ENCODE measurements at places on chromosomes 6 and 20. TPM values are rescaled to one million over a fixed set of nuclear protein-coding genes. Genes with fewer than 3 reads are reported as not detected.

GPLD1 gene
- 1.1 TPM for total RNA-seq

MEI4 gene
- total RNA-seq = 2.8 TPM

RAET1E gene
- 0.45 TPM for total RNA-seq

UBD gene
- not detected for total RNA-seq

TFAP2D gene
- total RNA-seq = not detected

SLC2A10 gene
- 6.7 TPM for total RNA-seq

NHSL1 gene
- 35.9 TPM for total RNA-seq

SLC13A3 gene
- total RNA-seq = 0.35 TPM

C4A gene
- total RNA-seq = 148 TPM

TMEM151B gene
- total RNA-seq = 0.26 TPM

RBPJL gene
- total RNA-seq = not detected

NNAT gene
- total RNA-seq = not detected

PAX1 gene
- total RNA-seq = not detected

CRYBG1 gene
- 0.76 TPM for total RNA-seq

GRCh38 chr6:31687860-31688693, 7.2 kb upstream of the LY6G5C start:
- no peak for DNase-seq

- no peak for DNase-seq
These were observed 102.3 kb downstream of the DLL1 start for GRCh38 chr6:170188571-170189001.

GRCh38 chr6:87364602-87365252, 20.1 kb downstream of the C6orf163 start:
- DNase-seq = no peak

DNA sequence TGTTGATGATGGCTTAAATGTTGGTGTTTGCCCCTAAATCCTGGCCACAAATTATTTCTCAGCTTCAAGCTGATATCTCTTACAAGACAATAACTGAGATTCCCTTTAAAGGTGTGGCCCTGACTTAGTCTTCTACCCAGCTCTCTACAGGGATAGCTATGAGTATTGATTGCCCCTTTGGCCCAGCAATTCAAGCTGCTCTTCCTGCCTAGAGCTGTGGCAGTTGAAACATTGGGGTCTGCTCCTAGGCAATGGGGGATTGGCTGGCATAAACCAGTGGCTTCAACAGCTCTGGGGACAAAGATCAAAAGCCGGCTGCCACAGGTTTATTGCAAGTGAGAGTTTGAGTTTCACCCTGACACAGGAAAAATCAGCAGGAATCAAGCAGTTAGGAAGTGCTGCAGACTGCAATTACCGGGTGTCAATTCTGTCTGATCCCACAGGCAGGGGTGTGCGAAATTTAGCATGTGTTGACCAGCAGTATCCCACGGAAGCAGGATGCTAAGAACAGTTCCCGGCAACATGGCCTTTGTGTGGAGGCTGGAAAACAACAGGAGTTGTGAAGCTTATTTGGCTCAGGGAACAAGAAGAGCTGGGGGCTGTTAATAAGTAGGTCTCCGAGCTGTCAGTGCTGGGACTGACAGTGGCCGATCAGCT, 66.2 kb upstream of the IYD start:
- DNase-seq = no peak

- no peak for DNase-seq
These were observed 1.2 kb upstream of the DYNLRB1 start for GRCh38 chr20:34514897-34515483.

DNA sequence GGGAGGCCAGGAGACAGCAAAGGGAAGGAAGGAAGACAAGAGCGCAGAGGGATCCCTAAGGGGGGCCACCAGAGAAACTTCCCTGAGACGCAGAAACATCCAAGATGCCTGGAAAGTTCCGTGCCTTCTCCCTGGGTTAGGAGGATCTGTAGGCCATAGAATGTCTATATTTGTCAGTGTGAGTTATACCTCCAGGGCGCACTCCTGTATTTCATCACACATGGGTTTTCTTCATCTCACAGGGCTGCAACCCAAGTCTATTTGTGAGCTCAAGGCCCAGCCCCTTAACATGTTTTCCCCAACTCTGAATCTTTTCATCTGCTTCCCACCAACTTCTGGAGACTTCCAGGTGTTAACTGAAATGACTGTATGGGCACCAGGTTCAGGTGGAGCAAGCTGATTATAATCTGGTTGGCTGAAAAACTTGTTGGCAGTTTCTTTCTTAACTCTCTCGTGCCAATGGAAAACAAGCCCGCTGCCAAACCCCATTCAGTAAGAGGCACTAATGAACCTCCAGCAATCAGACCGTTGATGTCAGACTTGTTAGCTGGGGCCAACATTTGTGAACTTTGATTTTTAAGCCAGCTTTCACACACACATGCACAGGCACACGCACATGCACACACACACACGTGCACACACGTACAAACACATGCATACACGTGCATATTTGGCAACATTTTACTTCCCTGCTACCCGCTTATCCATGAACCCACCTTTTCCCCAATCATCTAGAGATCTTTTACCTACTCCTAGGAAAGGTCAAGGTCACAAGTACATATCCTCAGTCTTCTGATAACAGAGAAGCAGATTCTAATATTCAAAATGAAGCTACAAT, 247.5 kb upstream of the GMDS start:
- no peak for DNase-seq

- DNase-seq = no peak
These were observed 862.3 kb upstream of the CITED2 start for GRCh38 chr6:140236732-140237131.

- DNase-seq = no peak
These were observed 169.5 kb downstream of the SLC24A3 start for GRCh38 chr20:19381947-19382346.

DNA sequence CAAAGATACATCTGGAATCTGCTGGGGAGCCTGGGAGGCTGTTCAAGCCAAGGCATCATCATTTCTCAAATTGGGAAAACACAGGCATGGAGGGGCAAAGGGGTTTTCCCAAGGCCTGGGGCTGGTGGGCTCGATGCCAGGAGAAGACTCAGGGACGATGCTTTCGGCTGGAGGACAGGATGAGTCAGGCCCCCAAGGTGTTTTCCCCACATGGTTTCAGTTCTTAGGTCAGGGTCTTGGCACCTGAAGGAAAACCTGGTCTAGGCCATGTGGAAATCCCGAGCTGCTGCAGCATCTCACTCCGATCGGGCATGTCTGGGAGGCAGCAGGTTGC, 348.1 kb downstream of the CDC5L start:
- DNase-seq = no peak

DNA sequence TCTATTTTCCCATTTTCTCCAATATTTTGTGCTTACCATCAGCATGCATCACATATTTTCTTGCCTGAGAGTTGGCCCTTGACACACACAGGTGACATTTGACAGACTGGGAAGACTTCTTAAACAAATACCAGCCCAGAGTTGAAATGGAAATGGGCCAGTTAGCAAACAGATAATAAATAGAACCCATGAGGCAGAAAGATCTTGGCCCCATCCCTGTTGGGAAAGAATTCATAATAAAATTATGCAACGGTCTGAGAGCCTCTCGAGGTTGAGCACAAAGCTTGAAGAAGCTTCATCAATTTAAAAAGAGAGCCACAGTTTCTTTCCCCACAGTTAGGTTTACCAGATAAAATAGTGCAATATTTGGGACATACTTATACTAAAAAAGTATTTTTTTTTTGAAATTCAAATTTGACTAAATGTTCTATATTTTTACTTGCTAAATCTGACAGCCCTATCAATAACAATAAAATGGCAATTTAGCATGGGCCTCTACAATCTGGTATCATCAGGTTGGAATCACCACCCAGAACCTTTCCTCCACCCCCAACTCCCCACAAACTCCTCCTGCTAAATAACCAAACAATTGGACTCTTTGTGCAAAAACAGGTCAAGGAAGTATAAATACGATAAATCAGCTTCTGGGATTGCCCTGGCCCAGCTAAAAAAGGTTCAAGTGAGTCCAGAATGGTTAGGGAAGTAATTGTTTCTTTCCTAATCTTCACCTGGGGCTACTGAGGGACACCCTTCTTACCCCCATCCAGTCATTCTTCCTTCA, 129.8 kb downstream of the CD164 start:
- DNase-seq = no peak

- DNase-seq = no peak
These were observed 32.5 kb upstream of the SYNCRIP start for GRCh38 chr6:85675030-85675819.

DNA sequence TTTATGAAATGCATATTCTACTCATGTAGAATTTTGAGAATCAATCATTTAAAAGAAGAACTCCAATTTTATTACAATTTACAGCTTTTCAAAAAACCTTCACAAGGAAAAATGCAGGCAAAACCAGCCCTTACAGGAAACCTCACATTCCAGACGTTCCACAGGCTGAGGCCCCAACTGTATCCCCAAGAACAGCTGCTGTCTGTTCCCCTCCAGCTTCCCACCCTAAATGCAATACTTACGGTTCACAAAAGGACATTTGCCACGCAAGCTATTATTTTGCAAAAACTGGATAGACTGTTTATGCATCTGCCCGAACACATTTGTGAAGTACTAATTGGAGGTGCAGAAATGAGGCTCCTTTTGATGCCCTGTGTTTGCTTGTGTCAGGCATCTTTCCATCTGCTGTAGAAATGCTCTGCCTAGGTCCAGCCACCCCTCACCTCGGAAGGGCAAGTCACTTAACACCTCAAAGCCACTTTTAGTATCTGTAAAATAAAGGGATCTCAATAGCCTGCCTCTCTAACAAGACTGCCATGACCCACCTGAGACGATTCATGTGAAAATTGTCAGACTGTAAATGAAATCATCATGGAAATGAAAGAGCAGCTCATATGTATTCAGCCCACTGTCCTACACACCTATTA, 26.5 kb downstream of the PDE10A start:
- DNase-seq = no peak

DNA sequence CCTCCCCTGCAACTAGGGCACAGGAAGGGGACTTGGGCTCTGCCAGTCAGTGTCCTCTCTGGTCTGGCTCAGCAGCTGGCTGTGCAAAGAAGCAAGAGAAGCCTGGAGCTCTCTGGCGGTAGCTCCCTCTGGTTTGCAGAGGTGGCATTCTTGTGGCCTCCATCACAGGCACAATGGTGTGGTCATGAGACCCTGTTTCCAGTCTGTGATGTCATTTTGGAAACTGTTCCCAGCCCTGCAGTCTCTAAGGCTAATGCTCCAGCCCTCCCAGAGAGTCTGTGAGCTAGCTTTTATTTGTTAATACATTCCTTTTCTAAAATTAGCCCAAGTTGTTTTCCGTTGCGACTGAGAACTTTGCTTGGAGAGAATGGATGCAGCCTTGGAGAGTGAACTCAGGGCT, 69.5 kb upstream of the FOXQ1 start:
- no peak for DNase-seq

DNA sequence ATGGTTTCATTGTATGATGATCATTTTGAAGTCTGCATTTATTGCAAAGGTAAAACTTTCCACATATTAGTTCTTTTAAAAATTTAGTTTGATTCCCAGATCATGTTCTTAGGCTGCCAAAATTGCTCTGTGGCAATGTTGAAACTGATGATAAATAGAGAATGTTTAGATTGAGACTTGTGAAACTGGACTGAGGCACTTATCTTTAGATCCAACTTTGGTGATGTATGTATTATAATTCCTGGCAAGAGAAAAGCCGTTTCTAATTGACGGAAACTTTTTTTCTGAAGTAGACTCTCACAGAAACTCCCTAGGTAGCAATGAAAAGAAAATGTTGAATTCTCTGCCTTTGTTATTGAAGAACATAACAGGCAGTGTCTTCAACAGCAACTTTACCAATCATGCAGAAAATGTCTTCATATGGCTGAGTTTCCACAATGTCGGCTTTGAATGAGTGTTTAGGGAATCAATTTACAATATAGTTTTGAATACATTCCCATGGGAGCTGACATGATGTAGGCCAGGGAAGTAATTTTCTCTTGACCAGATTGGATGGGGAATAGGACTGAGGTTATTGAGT, 456.2 kb downstream of the CD109 start:
- DNase-seq = no peak

- no peak for DNase-seq
These were observed 14.7 kb downstream of the NRSN2 start for GRCh38 chr20:361561-361960.

DNA sequence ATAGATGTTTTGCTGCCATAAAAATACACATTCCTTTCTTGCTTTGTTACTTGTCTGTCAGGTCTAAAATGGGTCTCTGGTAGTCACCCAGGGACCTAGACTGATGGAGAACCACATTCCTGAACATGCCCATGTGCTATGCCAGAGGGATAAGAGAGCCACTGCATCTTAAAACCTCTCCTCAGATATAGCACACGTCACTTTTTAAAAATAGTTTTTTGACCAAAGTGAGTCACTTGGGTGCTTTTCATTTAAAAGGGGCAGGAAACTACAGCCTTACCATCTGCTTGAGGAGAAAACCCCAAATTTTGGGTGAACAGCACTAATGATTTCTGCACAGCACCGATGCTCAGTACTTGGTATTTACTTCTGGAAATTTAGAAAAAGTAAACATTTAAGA, 197.8 kb downstream of the OGFRL1 start:
- no peak for DNase-seq

DNA sequence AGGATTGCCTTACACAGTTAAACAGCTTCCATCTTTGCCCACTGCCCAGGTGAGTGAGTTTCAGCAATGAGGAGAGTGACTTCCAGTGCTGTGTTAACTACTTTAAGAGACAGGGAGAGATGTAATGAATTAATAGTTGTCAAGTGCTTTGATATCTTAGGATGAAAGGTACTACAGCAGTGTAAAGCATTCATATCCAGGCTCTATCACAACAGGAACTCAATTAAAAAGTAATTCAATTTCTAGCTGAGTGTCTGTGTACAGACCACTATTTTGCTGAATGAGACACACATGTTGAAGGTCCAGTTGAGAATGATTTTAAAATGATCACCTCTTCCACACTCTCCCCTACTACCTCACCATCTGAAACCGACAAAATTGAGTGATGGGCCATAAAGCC, 70.7 kb upstream of the BEND3 start:
- DNase-seq = no peak

GRCh38 chr6:35663447-35664235, 25.1 kb downstream of the FKBP5 start:
- no peak for DNase-seq

Data from right cardiac atrium (tissue), 5 donors.